Cortex of kidney (tissue), 1 donor: ENCODE measurements at places on chromosomes 12 and 14.

- no peak for DNase-seq
Measured at GRCh38 chr12:92156704-92157395, 11.2 kb upstream of the BTG1 start.

DNA sequence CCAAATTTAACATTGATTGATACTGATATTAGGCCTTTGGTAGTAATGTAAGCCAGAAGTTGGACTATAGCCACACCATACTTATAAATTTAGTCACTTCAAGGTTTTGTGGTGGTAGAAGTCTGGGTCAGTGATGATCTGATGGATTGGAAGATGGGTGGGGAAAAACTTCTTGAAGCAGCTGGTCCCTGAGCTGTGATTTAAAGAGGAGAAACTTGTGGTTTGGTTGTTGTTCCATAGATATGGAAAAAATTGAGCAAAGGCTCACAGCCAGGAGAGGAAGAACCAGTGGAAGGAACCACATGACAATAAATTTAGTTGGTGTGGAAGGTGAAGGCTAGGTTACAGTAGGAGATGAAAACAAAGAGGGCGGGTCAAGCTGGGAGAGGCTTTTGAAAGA lies 26.1 kb downstream of the PTHLH start:
- no peak for DNase-seq

DNA sequence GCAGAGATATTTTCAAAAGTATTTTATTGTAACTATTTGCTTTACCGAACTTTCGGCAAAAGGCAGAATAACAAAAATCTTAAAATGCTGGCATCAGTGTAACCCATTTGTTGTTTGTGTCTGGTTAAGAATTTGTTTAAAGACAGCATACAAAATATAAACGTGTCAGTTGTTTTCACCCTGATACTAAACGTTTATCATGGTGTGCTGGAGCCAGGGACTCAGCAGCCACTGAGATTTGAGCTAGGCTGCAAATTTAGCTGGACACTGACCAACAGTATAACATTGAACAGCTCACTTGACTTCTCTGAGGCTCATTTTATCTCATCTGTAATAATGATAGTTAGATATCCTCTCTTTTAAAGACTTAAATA lies 183.7 kb downstream of the TMTC3 start:
- no peak for DNase-seq

- DNase-seq, result no peak
Measured at GRCh38 chr14:65263177-65263788, 149.2 kb upstream of the FUT8 start.

DNA sequence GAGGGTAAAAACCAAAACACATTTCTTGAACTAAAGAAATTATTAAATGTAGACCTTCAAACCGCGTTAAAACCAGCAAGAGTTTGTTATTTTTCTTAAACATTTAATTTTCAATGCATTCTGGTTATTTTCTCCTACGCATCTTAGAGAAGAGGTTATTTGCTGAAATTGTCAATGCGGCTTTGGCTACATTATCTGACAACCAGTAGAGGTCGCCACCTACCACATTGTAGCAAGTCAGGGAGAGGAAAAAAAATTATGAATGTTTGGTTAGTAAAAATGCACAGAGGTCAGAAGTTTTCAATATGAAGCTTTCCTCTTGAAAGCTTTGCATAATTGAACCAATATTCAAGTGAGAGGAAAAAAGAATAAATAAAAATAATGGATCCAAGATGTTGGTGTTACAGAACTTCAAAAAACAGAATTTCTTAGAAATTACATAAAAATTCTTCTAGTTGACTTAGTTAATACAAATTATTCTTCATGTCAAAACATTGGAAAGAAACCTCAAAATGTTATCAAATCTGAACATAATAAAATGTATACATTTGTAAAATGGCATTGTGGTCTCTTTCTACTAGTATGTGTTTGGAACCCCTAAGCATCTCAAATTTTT lies 159.4 kb upstream of the TMTC2 start:
- DNase-seq, result no peak

DNA sequence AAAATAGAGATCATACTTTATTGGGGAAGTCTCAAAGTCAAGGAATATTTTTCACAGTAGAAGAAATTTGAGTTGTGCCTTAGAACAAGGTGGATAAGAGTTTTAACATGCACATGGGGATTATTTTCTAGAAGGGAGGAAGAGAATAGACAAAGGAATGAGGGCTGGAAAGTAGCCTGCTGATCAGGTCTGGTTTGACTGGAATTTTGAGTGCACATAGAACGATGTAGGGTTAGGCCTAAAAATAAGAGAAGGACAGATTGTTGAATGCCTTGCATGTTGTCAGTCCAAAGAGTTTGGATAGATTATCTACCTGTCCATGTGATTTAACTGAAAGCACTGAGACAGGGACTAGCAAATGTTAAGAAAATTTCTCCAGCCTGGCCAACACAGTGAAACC lies 87.2 kb downstream of the SRGAP1 start:
- DNase-seq, result no peak

- no peak for DNase-seq
Measured at GRCh38 chr12:32679920-32680237, 778 bp downstream of the DNM1L start.

DNA sequence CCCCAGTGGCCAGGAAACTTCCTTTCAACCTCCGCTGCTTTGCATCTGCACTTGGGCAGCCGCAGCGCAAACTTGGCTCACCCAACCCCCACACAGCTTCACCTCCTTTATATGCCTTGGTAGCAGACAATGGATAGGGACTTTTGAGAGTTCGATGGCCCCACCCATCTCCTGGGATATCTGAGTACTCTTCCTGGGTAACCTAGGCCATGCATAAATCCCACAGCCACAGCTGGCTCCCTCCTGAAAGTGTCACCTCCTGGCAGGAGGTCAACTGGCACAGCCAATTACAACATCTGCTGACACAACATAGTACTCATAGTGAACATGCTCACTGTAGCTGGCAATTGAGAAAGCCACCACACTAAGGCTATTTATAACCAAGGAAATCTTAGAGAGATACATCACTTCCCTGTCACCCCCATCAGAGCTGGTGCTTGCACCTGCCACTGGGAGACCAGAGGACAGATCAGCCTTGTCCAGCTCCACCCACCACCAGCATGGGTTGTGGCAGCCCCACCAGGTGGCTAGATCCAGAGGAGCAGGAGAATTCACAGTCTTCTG lies 410.0 kb downstream of the SYT1 start:
- no peak for DNase-seq
